Dermis microvascular lymphatic vessel endothelial cell (primary cell): ENCODE measurements at places on chromosomes 13 and 19. TPM values are rescaled to one million over a fixed set of nuclear protein-coding genes. Genes with fewer than 3 reads are reported as not detected.

Gene CKM
- 0.13 TPM in 1 of 2 replicates, not detected in the other for total RNA-seq

Gene RNASEH2A
- total RNA-seq: 15.0 and 16.6 TPM in 2 replicates

Gene PLIN5
- 3.5 and 11.1 TPM in 2 replicates for total RNA-seq

Gene ZIC2
- total RNA-seq: 0.13 and 0.25 TPM in 2 replicates

Gene HIPK4
- under 0.01 TPM in 2 replicates for total RNA-seq

Gene FKBP8
- total RNA-seq: 141 and 206 TPM in 2 replicates

Gene PRR12
- 1.0 and 2.9 TPM in 2 replicates for total RNA-seq

Gene HPN
- total RNA-seq: under 0.01 TPM in 1 of 2 replicates, not detected in the other

Gene CD33
- total RNA-seq: under 0.01 TPM in 1 of 2 replicates, not detected in the other

Gene KCNK6
- 4.7 and 6.9 TPM in 2 replicates for total RNA-seq

Gene SLC10A2
- total RNA-seq: not detected in 2 replicates

Gene NKPD1
- total RNA-seq: 0.13 TPM in 2 replicates

Gene FGF14
- total RNA-seq: 2.4 and 3.2 TPM in 2 replicates

Gene LGALS4
- total RNA-seq: not detected in 2 replicates

Gene ICAM4
- total RNA-seq: 0.13 and 0.26 TPM in 2 replicates

Gene ZNF577
- total RNA-seq: 1.2 and 3.0 TPM in 2 replicates

Gene VSIG10L
- 0.13 TPM in 2 replicates for total RNA-seq

Gene CGB8
- not detected in 2 replicates for total RNA-seq

Gene TMC4
- 0.25 TPM in 1 of 2 replicates, not detected in the other for total RNA-seq

Gene KCTD15
- total RNA-seq: 34.5 and 50.7 TPM in 2 replicates

Gene DLEU7
- not detected in 2 replicates for total RNA-seq

Gene EPSTI1
- 2.3 and 3.4 TPM in 2 replicates for total RNA-seq

Gene TUBA3C
- not detected in 2 replicates for total RNA-seq

Gene OR7C1
- not detected in 2 replicates for total RNA-seq

Gene RNF6
- total RNA-seq: 39.7 and 51.3 TPM in 2 replicates

Gene CEACAM19
- 0.51 and 1.1 TPM in 2 replicates for total RNA-seq

Gene FGF9
- not detected in 2 replicates for total RNA-seq

Gene PEAK3
- 0.13 and 0.51 TPM in 2 replicates for total RNA-seq

Gene TDRD3
- total RNA-seq: 8.1 and 8.2 TPM in 2 replicates

Gene MCEMP1
- total RNA-seq: not detected in 2 replicates
